Stimulated activated effector memory CD8-positive, alpha-beta T cell treated with anti-CD3 and anti-CD28 coated beads, Interleukin-12 subunit alpha, Interleukin-12 subunit beta, amount 100 ng/mL, for 72 hours (primary cell): ENCODE measurements at places on chromosomes 12 and 14.

DNA sequence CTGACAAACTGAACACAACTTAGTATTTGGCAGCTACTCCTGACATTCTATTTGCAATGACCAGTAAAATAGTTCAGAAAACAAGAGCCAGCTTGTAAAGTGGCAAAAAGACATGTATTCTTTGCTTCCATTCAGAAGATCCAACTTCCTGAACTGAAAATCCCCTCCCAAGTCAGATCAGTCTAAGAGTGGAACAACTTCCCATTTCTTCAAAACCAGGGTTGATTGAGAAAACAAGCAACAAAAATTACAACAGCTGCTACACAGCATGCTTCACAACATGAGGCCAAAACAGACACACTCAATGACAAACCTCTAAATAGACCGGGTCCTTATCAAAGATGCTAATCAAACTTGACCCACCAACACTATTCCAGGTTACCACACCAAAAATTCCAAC is 40.3 kb downstream of the CIT start:
- no peak for DNase-seq

GRCh38 chr12:109840305-109841074 is 7.3 kb upstream of the TRPV4 start:
- DNase-seq: no peak

DNA sequence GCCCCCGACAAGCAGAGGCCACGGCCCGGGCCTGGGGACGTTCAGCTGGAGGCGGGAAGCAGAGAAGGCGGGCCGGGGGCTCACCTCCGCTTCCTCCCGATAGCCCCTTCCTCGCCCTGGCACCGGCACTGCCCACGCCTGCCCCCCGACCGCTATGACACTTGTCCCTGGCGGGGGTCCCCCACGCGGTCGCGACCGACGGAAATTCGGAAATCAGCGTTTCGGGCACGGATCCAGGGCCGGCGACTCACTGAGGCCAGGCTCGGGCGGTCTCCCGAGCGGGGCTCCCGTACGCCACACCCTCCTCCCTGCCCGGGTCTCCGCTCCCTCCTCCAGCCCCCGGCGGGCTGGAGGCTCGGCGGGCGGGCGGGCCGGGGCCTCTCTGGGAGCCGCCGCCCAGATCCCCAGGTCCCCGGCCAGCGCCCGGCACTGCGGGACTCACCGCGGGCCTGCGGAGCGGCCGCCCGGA is 581 bp downstream of the PITPNM2 start:
- DNase-seq: peak; percentile 57

DNA sequence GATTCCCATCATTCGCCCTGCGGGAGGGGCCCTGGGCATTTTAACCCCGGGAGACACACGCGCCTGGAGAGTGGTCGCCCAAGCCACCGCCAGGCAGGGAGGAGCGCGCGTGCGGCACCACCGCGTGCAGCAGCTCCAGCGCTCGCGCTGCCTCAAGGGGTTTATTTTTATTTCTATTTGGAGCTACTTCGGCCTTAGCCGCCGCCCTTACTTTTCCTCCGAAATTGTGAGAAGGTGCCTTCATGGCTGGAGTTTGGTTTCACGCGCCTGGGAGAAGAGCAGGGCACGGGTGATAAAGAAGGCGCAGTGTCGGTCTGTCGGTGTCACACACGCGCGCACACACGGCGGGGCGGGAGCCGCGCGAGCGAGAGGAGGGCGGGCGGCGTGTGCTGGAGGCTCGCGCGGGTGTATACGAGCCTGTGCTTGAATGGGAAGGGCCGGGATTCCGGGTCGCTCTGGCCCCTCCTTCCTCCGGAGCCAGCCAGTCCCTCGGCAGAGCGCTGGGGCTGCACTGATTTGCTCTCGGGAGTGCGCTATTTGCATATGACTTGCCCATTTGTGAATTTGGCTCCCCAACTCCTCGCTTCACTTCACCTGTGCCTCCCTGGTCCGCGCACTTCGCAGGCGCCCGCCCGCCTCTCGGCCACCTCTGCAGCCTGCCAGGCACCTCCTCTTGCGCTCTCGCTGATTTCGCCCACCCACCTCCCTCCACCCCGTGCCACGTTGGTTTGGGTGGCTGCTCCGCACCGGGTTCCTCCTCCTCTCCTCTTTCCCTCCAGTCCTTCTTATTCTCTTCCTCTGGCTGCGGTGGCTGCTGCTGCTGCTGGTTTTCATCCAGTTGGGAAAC is 932.3 kb downstream of the DIO2 start:
- DNase-seq: no peak
